ENCODE measurements at places on chromosomes 1 and 21.

DNA sequence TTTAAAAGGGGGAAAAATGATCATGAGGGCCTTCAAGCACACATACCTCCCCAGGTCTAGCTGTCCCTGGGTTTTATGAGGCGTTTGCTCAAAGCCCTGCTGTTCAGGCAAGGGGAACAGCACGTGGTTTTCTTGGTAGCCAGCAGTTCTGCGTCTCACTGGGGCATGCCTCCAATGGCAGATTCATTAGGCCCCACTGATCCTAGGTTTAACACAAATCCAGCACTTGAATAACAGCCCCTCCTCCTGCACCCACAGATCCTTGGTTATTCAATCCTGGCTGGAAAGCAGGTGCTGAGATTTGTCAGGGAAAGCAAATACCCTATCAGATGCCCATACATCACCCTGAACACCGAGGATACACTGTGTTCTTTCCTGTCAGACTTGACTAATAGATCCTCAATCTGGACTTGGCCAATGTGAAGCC, 106.4 kb downstream of the ZC3H11B start:
- DNase-seq, result no peak

DNA sequence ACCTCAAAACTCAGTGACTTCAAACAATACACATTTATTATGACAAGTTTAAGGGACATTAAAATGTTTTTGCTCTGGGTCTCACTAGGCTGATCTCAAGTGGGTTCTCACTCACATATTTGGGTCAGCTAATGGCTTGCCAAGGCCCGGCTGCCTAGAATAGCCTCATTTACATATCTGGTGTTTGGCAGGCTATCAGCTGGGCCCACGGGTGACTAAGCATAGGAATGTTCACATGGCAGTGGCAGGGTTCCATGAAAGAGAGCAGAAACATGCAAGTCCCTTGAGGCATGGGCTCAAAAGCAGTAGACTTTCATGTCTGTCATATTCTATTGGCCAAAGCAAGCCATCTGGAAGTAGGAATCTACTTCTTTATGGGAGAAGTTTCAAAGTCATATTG, 492.6 kb downstream of the KCNT2 start:
- DNase-seq, result peak; percentile 8

- DNase-seq, result no peak
Measured at GRCh38 chr1:155000411-155000725, 2.2 kb upstream of the ZBTB7B start.

DNA sequence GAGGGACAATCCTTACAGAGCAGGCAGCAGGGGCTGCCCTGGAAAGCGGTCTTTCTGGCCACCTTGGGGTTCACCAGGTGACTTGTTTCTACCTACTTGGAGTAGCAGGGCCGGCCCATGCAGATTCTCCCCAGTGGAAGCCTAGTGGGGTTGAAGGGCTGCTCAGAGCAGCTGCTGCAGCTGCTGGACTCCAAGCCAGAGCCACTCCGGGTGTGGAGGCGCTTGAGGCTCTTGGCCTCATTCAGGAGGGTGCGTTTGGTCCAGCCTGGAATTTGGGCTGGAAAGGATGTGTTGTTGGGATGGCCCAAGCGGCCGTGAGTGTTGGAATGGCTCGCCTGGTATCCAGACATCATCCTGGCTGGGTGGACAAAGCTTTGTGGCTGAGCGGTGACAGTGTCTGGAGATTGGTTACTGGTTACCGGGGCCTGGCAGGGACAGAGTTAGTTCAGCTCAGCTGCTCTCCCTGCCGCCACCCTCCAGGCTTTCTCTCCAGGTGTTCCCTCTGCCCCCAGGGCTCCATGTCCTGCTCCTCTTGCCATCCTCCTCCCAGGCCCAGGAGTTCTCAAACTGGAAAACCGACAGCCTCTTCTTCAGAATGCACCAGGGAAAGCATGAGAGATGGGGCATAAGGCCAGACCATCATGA, 14.2 kb upstream of the HSPG2 start:
- no peak for DNase-seq

GRCh38 chr1:6930732-6931300, 145.6 kb downstream of the CAMTA1 start:
- no peak for DNase-seq

DNA sequence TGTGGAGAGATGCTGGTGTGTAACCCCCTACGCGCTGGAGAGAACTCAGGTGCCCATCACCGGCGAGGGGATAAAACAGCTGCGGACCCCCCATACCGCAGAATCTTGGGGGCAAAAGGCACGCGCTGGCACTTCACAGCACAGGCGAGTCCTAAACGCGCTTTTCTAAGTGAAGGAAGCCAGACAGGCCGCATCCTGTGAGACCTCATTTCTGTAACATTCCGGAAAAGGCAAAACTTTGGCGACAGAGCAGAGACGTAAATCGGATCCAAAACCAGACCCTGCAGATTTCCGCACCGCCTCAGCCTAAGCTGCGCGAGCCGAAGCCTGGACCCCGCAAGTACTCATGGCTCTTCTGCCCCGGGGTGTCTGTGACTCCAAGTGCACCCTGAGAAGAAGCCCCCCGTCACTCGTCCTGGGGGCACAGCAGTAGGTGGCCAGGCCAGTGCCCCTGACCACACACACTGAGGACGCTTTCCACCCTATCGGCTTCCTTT, 60.9 kb downstream of the SLX9 start:
- DNase-seq, result no peak

DNA sequence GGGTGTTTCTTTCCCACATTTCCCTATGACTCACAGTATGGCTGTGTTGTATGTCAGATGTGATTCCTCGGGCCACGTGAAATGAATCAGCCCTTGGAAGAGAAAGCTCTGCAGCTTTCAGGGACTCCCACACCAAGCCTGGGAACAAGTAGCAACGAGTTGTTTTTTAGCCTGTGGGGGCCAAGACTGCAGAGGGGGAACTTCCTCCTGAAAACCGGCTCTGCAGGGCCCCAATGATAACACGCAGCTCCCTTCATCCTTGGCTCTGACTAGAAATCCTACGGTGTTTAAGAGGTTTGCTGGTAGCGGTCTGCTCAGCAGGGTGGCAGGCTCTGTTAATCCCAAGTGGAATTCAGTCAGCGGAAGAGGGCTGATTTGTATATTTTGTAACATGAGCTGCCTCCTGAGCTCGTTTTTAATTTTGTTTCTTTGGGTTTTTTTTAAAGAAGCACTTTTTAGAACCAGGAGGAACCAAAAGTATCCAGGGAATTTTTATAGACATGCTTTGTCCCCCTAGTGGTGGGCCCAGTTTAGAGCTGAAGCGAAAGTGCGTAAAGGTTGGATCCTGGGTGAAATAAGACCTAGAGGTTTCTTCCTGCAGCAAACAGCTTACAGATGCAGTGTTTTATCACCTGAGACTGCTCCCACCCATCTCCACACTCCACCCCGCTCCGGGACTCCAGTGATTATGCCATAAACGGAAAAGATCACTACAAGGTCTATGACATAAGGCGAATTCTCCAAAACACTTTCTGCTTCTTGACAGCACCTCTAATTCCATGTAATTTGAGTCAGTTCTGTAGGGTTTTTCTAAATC, 48.8 kb downstream of the LAMC2 start:
- peak; percentile 22 for DNase-seq

- no peak for DNase-seq
Measured at GRCh38 chr1:59291561-59291960, 5.3 kb upstream of the FGGY start.

GRCh38 chr1:70706381-70707037, 295.4 kb downstream of the CTH start:
- DNase-seq, result no peak

DNA sequence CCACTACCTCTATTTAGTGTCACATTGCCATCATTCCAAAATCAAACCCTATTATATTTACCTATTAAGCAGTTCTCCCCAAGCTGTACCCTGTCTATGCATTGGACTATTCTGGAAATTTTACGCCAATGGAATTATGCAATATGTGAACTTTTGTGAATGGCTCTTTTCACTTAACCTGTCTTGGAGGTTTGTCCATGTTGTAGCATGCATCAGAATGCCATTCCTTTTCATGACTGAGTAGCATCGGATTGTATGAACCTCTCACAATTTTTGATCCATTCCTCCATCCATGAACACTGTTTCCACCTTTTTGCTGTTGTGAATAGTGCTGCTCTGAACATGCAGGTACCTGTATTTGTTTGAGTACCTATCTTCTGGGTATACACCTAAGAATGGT, 33.7 kb downstream of the FAM163A start:
- DNase-seq, result no peak

GRCh38 chr1:118589238-118589846, 398.8 kb downstream of the TBX15 start:
- DNase-seq, result no peak

DNA sequence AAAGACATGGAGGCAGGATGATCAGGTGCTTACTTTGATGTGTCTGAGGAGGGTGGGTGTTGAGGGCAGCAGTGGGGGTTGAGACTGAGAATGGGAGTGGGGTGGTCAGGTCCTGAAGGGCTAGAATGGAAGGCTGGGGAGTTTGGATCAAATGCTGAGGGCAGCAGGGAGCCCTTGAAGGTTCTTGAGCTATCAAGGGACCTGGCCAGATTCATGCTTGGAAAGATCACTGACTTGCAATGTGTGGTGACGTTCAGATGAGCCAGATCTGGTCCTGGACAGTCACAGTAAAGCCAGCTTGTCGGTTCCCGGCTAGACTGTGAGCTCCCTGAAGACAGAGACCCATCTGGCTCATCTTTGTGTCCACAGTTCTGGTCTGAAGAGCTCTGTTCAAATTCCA, 3.8 kb downstream of the EPHB2 start:
- no peak for DNase-seq

DNA sequence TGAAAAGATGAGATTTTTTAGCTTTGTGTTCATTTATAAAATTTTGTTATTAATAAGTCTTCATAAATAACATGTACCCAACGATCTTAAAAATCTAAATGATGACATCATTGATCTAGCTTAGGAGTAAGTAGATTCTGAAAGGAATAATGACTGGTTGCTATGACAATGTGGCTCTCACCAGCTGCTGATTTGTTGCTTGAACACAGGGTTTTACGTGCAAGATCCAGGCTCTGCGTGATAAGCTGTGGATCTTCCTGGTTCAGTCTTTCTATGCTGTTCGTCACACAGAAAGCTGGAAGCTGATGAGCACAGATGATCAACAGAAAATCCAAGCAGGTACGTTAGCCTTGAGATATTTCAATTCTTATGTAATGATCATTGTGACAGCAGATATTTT, 49.1 kb upstream of the C1orf146 start:
- no peak for DNase-seq

DNA sequence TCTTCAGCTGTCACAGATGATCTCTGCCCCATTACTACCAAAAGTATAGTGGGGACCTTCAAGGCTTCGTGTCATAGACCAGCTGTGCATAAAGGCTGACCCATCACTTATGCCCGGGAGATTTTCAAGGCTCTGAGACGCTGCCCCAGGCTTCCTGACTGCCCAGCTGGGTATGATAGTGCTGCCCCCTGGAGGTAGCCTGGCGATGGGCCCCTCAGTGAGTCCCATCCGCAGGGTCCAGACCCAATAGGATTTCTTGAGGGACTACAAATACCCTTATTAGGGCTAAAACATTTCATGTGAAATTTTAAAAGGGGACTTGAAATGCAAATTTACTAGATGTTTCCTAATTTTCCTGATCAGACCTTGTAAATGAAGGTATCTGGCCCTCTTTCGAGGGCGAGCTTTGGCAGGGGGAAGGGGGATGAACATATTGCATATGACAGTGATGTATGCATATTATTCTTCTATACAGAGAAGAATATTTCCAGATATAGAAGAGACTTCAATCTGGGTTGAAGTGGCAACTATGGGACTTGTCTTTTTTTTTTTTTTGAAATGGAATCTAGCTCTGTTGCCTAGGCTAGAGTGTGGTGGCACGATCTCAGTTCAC, 11.7 kb upstream of the FCMR start:
- DNase-seq, result peak; percentile 53

- no peak for DNase-seq
Measured at GRCh38 chr1:1387098-1388077, 11.7 kb downstream of the CCNL2 start.

DNA sequence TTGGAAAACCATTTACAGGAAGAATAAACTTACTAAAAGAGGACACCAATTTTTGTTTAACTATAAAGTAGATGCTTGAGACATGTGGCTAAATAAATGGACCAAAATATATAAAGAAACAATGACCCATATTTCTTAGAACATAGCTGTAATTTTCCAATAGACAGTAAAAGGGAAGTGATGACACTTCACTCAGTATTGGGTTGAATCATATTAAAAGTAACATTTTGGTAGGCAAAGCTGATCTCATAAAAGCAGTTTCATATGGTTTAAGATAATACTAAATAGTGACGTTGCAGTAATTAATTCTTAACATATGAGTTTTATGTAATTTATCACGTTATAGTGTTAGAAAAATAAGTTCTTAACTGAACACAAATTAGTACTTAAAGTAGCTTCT, 308.9 kb upstream of the RUNX1 start:
- DNase-seq, result no peak

DNA sequence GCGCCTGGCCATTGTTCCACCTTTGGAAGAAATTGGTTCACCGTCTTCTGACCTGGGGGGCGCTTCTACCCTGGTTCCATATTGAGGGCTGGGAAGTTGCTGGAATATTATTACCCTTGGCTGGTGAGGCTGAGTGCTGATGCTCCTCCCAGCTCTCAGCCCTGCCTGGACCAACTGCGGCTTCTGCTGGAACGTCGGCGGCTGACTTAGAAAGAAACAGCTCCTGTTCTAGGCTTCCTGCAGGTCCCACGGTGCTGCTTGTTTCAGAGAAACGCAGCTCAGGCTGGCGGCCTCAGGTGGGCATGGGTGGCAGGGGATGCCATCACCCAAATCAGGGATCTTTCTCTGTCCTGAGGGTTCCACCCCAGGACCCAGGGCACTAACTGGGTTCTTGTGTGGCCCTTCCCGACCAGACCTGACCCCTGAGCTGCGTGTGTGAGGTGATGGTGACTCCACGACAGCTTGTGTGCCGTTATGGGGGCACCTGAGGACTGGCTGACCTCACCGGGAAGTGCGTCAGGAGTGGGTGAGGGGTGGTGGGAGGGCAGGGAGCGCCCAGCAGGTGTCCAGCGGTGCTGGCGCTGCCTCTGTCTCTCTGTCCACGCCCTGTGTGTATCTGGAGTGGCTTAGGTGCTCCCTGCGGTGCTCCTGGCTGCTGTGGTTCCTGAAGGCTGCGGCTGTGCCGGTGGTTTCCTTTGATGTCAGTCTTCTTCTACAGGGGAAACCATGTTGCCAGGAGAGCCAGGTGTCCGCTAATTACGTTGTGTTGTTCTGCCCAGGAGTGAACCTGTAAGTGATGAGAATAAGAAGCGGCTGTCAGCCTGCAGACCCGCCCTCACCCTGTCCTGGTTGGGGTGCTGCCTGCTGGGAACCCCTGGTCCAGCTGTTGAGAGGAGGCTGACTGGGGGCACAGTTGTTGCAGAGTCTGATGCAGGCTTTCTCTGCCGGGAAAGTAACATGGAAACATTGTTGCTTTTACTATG, 8.9 kb downstream of the SKI start:
- no peak for DNase-seq

GRCh38 chr1:35929730-35930592, 944 bp upstream of the AGO3 start:
- peak; percentile 85 for DNase-seq

GRCh38 chr1:3884966-3885365, 15.1 kb downstream of the C1orf174 start:
- DNase-seq, result no peak

GRCh38 chr21:34754690-34755647, 86.2 kb downstream of the CLIC6 start:
- DNase-seq, result no peak

GRCh38 chr1:168243636-168244212, 17.9 kb downstream of the SFT2D2 start:
- no peak for DNase-seq
